ENCODE measurements at places on chromosomes 7 and 10.

GRCh38 chr7:57375783-57376182, 74.2 kb upstream of the ZNF716 start:
- DNase-seq = no peak

GRCh38 chr10:14087566-14087965, 243.2 kb downstream of the FRMD4A start:
- DNase-seq = no peak

GRCh38 chr7:92790992-92791391, 45.4 kb downstream of the CDK6 start:
- peak; percentile 86 for DNase-seq

DNA sequence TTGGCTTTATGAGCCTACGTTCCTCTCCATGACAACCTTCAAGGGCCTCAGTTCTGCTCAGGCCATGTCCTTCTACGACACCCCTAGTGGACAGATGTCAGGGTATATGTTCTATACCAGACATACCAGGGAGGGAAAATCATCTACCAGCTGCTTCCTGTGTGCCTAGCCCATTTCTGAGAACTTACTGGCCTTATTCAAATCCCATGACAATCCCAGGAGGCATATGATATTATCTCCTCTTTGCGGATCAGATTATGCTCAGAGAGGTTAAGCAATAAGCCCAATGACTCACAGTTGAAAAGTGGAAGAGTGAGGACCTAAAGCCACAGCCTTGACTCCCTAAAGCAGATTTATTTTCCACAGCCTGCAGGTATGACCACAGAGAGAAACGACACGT, 139.3 kb downstream of the GLI3 start:
- DNase-seq = peak; percentile 36

DNA sequence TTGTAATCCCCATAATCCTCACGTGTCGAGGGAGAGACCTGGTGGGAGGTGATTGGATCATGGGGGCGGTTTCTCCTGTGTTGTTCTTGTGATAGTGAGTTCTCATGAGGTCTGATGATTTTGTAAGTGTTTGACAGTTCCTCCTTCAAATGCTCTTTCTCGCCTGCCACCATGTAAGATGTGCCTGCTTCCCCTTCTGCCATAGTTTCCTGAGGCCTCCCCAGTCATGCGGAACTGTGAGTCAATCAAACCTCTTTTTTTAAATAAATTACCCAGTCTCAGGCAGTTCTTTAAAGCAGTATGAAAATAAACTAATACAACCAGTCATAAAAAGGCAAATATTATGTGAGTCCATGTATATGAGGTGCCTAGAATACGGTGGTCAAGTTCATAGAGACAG, 87.5 kb downstream of the FRMD4A start:
- no peak for DNase-seq
